ENCODE measurements at places on chromosomes 5 and 9. TPM values are rescaled to one million over a fixed set of nuclear protein-coding genes. Genes with fewer than 3 reads are reported as not detected.

DNA sequence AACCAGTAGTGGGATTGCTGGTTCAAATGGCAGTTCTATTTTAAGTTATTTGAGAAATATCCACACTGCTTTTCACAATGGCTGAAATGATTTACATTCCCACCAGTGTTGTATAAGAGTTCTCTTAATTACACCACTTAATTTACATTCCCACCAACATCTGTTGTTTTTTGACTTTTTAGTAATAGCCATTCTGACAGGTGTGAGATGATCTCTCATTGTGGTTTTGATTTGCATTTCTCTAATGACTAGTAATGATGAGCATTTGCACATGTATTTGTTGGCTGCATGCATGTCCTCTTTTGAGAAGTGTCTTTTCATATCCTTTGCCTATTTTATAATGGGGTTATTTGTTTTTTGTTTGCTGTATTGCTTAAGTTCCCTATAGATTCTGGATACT is 688.3 kb downstream of the PRR16 start:
- no peak for DNase-seq

DNA sequence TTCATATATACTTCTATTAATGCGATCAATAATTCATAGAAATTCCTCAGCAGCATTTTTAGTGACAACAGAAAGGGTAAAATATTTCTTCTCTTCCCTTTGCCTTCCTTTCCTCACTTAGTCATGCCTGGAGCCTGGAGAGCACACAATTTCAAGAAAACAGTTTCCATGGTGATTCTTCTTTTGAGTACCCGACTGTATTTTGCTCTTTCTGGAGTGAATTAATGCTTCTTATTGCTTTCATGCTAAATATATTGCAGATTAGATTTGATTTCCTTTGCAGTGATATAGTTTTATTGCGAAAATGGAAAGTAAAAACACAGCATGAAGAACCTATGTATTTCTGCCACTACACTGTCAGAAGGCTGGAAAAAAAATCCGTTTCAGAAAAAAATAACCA is 153.5 kb downstream of the PPP2R2B start:
- no peak for DNase-seq

GRCh38 chr9:33458444-33458843 is 11.1 kb upstream of the AQP3 start:
- peak; percentile 74 for DNase-seq

- no peak for DNase-seq
Measured at GRCh38 chr5:131968396-131968954, 23.0 kb upstream of the MEIKIN start.

- DNase-seq: peak; percentile 37
Measured at GRCh38 chr9:129887334-129888292, 52.4 kb downstream of the USP20 start.

GRCh38 chr9:127282611-127283010 is 18.0 kb downstream of the GARNL3 start:
- no peak for DNase-seq

DNA sequence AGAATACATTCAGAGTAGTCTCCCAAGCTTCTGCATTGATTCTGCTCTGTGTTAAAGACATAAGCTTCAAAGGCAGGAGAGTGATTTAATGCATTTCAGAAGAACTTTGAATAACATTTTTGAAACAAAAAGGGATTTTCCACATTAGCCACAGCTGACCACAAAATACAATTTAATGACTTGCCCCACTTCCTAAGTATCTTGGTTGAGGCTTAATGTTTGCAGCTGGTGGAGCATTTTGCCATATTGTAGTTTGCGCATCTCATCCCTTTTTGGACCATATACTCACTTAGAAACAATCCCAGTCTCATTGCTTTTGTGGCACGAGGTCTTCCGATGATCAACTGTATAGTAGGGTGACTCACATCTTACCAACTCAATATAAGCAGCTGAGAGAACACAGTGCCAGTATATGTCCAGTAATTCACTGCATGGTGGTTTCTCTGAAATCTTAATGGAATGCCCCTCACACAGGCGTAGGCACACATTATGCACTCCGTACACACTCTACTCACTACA is 455.8 kb upstream of the PTGER4 start:
- DNase-seq: no peak

- peak; percentile 53 for DNase-seq
Measured at GRCh38 chr5:146751781-146752401, 126.7 kb downstream of the PPP2R2B start.

DNA sequence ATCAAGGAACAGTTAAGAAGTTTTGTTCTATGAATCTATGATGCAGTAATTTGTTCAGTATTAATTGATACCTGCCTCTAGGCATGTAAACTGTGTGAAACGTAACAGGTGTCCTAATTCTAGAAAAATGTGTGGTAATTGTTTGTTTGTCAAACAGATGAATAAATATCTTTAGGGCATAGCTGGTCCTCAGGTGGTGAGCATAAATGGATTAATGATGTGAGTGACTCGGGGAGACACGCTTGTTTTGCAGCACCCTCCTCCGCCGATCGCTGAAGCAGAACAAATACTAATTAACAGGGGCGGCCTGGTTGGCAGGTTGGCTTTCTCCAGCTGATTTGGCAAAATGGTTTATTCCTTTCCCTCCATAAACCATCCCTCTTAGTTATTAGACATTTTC is 88.8 kb downstream of the TLE4 start:
- no peak for DNase-seq

DNA sequence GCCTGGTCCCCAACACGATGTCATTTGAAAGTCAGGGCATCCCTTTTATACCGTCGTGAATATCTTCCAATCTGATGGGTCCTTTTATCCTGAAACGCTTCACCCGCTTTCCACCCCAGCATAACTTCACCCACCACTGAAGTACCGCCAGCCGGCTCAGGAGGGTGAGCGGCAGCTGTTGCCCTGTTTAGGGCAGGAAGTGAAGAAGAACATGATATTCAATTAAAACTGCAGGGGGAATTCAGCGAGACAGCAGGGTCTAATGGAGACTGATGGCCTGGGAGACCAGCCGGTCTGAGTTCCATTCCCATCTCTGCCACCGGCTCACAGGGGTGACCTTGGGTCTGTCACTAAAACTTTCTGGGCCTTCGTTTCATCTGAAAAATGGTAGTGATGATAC is 68.2 kb upstream of the EGFLAM start:
- DNase-seq: no peak

DNA sequence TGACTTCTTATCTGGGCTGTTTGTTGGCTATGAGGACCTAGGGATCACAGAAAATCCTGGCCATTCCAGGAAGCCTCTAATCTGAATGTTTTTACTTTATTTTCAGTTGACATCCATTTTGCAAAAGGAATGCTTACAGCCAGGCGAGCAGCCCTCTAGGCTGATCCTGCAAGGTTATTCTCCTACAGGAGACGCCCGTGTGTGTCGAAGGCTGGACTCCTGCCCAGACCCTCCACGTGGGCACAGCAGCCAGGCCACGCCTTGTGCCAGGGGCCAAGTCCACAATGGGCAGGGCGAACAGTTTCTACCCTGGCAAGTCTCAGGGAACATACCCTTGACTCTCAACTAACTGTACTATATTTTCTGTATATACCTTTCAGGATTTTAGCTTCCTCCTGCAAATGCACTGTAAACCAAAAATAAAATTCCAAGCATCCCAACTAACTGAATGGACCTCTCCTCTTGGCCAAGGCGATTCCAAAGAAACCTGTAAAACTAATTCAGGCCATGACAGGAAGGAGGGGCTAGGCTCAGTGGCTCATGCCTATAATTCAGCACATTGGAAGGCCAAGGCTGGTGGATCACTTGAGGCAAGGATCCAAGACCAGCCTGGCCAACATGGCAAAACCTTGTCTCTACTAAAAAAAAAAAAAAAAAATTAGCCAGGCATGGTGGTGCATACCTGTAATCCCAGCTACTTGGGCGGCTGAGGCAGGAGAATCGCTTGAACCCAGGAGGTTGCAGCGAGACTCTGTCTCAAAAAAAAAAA is 5.7 kb downstream of the CMBL start:
- no peak for DNase-seq

DNA sequence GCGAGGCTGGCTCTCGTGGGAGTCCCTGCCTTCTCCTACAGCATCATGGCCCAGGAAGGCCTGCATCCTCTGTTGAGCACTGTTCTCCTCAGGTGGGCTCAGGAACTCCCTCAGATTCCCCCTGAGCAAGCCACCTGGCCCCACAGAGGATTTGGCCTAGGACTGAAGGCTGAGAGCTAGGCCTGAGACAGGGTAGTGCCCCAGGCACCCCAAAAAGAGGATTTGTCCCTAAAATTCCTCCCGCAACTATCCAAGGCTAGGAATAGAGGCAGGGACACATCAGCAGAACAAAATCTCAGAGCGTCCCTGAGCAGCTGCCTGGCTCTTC is 11.0 kb upstream of the IRF1 start:
- DNase-seq: no peak

GRCh38 chr9:69371001-69371400 is 46.0 kb downstream of the ENTREP1 start:
- no peak for DNase-seq

- DNase-seq: no peak
Measured at GRCh38 chr5:2894736-2895135, 143.3 kb upstream of the IRX2 start.

DNA sequence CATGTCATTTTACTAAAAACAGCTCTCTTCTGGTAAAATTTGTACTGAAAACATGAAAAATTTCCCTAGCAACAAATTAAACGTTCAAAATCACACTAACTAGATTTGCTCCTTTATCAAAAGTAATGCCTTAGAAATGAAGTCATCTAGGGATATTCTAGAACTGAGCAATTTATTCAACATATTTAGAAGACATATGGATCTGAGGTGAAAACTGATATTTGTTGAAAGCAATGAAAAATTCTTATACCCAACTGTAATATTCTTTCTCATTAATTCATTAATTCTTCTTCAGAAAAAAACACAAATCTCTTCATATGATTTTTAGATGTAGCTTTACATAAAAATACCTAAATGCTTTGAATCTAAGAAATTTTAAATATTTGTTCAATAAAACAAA is 604.9 kb downstream of the NR2F1-AS1 start:
- no peak for DNase-seq

DNA sequence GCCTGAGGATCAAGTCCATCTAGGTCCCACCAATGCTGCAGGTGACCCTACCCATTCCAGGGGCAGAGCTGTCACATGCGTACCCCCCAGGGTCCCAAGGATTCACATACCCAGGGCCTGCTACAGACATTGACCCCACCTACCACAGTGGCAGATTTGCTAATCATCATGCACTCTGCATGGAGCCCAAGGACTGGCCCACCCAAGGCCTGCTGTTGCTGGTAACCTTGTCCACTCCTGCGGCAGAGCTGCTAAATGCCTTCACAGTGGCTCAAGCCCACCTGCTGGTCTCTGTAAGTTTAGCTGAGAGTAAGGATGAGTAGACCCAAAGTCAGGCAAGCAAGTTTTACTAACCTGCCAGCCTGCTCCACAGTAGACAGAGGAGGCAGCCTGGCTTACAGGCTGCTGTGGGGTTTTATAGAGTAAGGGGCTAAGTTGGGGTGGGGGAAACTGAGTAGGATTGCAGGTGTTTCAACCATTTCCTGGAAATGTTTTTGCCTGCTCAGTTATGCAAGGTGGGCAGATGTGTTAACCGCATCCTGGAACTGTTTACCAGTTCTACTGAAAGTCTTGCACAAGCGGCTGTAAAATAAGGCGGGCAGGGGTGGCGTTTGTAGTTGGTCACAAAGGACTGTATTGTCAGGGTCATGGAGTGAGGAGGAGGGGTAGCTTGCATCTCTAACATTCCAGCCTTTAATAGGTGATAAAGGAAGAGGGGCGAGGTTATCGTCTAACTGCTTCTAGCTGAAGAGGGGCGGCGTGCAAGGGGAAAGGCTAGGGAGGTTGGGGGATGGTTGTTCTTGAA is 2163.5 kb upstream of the WWC1 start:
- DNase-seq: no peak

DNA sequence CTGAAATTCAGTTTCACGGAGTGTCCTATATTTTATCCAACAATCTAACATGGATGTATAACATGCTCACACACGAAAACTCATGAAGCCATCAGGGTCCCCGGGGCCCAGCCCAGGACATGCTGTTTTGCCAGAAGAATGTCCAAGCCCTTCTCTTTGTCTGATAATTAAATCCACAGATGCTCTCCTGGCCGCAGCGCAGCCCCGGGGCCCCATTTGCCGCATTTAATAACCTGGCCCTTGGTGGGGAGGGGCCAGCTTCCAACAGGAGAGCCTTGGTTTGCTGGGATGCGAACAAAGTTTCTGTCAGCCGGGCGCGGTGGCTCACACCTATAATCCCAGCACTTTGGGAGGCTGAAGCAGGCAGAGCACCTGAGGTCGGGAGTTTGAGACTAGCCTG is 30.0 kb downstream of the PLPP7 start:
- DNase-seq: no peak

DNA sequence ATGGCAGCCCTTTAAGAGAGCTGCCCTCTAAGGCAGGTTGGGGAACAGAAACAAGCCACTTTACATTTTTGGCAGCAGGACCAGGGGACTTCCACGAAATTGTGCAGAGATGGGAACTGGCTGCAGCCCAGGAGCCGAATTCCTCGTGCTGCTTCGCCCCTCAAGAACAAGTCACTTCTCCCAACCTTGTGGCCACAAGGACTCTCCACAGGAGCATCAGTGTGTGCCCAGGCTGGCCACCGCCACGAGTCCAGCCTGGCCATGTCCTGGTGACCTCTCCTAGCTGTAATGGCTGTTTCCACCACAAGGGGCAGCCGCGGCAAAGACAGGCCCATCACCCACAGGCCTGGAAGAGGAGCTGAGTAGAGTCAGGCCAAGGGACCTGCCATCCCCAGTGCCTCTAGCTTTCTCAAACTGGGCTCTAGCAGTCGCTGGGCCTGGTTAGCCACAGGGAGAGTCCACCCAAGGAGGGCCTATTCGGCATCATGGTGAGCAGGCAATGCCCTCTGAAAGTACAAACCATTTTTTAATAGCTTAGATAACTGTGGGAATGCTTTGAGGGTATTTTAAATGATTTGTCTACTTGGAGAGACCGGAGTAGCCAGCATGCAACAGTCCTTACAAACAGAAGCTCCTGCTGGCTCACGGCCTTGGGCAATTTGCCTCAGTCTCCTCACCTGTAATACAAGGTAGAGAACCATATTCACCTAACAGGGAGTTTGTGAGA is 129.0 kb downstream of the COL23A1 start:
- peak; percentile 11 for DNase-seq

- DNase-seq: no peak
Measured at GRCh38 chr9:86891091-86891490, 56.2 kb downstream of the GAS1 start.

GRCh38 chr9:93525476-93525875 is 50.9 kb upstream of the PHF2 start:
- peak; percentile 11 for DNase-seq

- no peak for DNase-seq
Measured at GRCh38 chr9:21754741-21755140, 47.7 kb upstream of the MTAP start.

- DNase-seq: no peak
Measured at GRCh38 chr5:6446626-6447309, 1.9 kb upstream of the UBE2QL1 start.

GRCh38 chr5:174221436-174221835 is 175.9 kb downstream of the NSG2 start:
- DNase-seq: no peak

Gene TXNDC8
- not detected for total RNA-seq

Gene CBY3
- not detected for total RNA-seq

Gene LTC4S
- 4.8 TPM for total RNA-seq

Gene CD14
- total RNA-seq: 0.49 TPM

Gene NCBP1
- 50.7 TPM for total RNA-seq

Gene APBA1
- total RNA-seq: 0.08 TPM

Data from CD8-positive, alpha-beta T cell (primary cell).